ENCODE measurements at places on chromosomes 16 and 17. TPM values are rescaled to one million over a fixed set of nuclear protein-coding genes. Genes with fewer than 3 reads are reported as not detected.

- no peaks in the 10 kb centered on the region for H3K27me3 ChIP-seq
- DNase-seq, result peak; percentile 92
- H3K4me1 ChIP-seq, result peaks cover 66% of the 10 kb centered on the region
- no peaks in the 10 kb centered on the region for H3K36me3 ChIP-seq
- peak within 1 kb of the TSS; percentile 81 for H3K27ac ChIP-seq
Observed at GRCh38 chr17:81527591-81528383, at the start of gene FSCN2. FSCN2 (plus strand) TSS chr17:81528377; CDS start chr17:81528532, 155 bp downstream.

- peaks cover 27% of the 10 kb centered on the region for H3K36me3 ChIP-seq
- no peaks in the 10 kb centered on the region for H3K27me3 ChIP-seq
- no peak for DNase-seq
- H3K27ac ChIP-seq, result no peak overlapping the region
- no peaks in the 10 kb centered on the region for H3K4me1 ChIP-seq
- no peak overlapping the region for H3K4me3 ChIP-seq
Observed at GRCh38 chr16:69688589-69688988, 37.8 kb downstream of the NQO1 start.

DNA sequence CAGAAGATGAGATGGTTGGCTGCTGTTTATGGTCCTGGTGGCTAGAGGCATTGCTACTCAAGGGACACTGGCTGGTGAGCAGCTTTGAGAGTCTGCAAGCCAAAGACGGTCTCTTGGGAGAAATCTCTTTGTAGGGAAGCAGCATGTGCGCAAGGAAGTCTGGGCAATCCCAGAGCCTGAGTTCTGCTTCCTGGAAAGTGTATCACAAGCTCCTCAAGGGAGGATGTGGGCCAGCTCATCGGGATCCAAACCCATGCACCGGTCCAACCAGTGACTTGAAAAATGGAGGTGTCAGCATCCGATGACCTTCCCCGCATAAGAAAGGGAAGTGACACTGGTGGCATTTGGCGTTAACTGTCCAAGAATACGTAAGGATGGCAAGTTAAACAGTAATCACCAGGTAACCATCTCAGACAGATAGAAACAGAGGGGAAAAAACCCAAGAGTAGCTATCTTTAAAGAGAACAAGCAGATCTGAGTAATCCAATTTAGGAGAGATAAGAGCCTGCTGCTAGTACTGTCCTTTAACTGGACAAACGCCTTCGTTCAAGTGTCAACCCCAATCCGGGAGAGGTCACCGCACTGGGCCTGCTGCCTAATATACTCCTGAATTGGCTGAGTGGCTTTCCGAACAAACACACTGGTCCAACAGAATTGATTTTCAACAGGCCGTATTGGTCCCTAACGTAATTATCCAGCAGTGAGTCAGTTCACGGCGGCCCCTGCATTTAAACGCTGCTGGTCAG lies 303.0 kb upstream of the ZFHX3 start:
- H3K4me1 ChIP-seq, result peaks cover 23% of the 10 kb centered on the region
- no peak overlapping the region for H3K4me3 ChIP-seq
- no peaks in the 10 kb centered on the region for H3K27me3 ChIP-seq
- peak overlapping the region; percentile 49 for H3K27ac ChIP-seq
- DNase-seq, result peak; percentile 73
- no peaks in the 10 kb centered on the region for H3K36me3 ChIP-seq

- no peak overlapping the region for H3K4me3 ChIP-seq
- H3K36me3 ChIP-seq, result no peaks in the 10 kb centered on the region
- H3K4me1 ChIP-seq, result no peaks in the 10 kb centered on the region
- DNase-seq, result no peak
- H3K27ac ChIP-seq, result no peak overlapping the region
Observed at GRCh38 chr16:66088681-66089080, 277.8 kb upstream of the CDH5 start.

DNA sequence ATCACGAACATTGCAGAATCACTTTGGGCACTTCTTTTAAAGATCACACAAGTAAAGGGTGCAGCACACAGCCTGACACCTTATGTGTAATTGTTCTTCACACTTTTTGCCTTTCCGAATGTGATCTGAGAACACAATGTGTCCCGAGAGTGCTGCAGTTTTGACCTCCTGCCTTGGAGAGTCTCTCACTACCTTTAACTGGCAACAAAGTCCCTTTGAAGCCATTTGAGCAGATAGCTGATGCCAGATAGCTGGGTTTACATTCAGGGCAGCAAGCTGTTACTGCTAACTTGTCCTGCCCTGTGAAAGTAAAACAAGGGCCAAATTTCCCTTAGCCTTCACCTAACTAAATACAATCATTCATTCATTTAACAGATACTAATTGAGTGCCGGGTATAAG lies 411.0 kb upstream of the DYNLRB2 start:
- no peak overlapping the region for H3K27ac ChIP-seq
- no peaks in the 10 kb centered on the region for H3K27me3 ChIP-seq
- no peak overlapping the region for H3K4me3 ChIP-seq

- H3K27ac ChIP-seq, result no peak overlapping the region
- no peaks in the 10 kb centered on the region for H3K27me3 ChIP-seq
- no peaks in the 10 kb centered on the region for H3K4me1 ChIP-seq
- no peaks in the 10 kb centered on the region for H3K36me3 ChIP-seq
- no peak for DNase-seq
Observed at GRCh38 chr17:74177018-74177450, 26.4 kb upstream of the RPL38 start.

- H3K4me1 ChIP-seq, result no peaks in the 10 kb centered on the region
- no peaks in the 10 kb centered on the region for H3K36me3 ChIP-seq
- H3K27ac ChIP-seq, result no peak overlapping the region
- H3K4me3 ChIP-seq, result peak overlapping the region; percentile 74
- no peaks in the 10 kb centered on the region for H3K27me3 ChIP-seq
- DNase-seq, result no peak
Observed at GRCh38 chr17:20009052-20009301, 182 bp upstream of the SPECC1 start.

- H3K4me1 ChIP-seq, result peaks cover 21% of the 10 kb centered on the region
- H3K27me3 ChIP-seq, result no peaks in the 10 kb centered on the region
- H3K4me3 ChIP-seq, result no peak overlapping the region
- DNase-seq, result no peak
Observed at GRCh38 chr16:2470603-2471015, 488 bp upstream of the NTN3 start.

DNA sequence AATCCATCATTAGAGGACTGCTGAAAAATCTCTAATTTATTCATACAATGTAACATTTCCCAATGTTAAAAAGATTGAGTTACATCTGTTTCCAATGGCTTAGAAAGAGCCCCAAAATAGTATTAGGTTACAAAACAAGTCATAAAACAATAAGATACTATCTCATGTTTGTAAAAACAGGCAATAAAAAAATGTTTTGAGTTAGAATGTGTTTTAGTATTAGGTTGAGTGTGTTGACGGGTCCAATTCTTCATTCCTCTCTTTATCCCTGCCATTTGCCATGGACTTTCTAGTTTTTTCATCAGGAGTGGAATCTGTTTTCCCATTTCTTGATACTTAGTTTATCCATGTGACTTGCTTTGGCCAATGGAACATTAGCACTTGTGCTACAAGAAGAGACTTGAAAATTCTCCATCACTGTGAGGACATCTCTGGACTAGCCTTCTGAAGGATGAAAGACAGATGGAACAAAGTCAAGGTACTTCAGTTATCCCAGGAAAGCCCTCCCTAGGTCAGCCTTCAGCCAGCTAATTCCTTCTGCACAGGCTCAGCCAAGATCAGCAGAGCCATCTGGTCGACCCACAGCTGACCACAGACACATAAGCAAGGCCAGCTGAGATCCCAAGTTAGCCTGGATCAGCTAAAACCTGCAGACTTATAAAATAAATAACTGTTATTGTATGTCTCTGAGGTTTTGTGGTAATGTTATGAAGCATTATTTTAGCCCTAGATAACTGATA lies 83.3 kb downstream of the HS3ST3A1 start:
- DNase-seq, result no peak
- no peak overlapping the region for H3K4me3 ChIP-seq
- H3K27ac ChIP-seq, result no peak overlapping the region
- H3K36me3 ChIP-seq, result no peaks in the 10 kb centered on the region

DNA sequence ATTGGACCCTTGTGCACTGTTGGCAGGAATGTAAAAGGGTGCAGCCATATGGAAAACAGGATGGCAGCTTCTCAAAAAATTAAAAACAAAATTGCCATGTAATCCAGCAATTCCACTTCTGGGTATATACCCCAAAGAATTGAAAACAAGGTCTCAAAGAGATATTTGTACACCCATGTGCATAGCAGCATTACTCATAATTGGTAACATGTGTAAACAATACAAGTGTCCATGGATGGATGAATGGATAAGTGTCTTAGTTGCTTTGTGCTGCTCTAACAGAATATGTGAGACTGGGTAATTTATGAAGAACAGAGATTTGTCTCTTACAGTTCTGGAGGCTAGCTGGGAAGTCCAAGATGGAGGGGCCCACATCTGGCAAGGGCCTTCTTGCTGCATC lies 3.8 kb upstream of the RUNDC3A start:
- no peak for DNase-seq
- H3K27ac ChIP-seq, result no peak overlapping the region
- H3K27me3 ChIP-seq, result no peaks in the 10 kb centered on the region
- peaks cover 36% of the 10 kb centered on the region for H3K4me1 ChIP-seq

- no peak overlapping the region for H3K4me3 ChIP-seq
- no peak for DNase-seq
- no peak overlapping the region for H3K27ac ChIP-seq
- H3K4me1 ChIP-seq, result no peaks in the 10 kb centered on the region
- no peaks in the 10 kb centered on the region for H3K27me3 ChIP-seq
- no peaks in the 10 kb centered on the region for H3K36me3 ChIP-seq
Observed at GRCh38 chr17:40678902-40679522, 14.0 kb upstream of the KRT222 start.

- H3K36me3 ChIP-seq, result no peaks in the 10 kb centered on the region
- no peak overlapping the region for H3K4me3 ChIP-seq
- no peaks in the 10 kb centered on the region for H3K4me1 ChIP-seq
- H3K27me3 ChIP-seq, result no peaks in the 10 kb centered on the region
- H3K27ac ChIP-seq, result no peak overlapping the region
- no peak for DNase-seq
Observed at GRCh38 chr16:84245956-84246678, 6.3 kb upstream of the KCNG4 start.

DNA sequence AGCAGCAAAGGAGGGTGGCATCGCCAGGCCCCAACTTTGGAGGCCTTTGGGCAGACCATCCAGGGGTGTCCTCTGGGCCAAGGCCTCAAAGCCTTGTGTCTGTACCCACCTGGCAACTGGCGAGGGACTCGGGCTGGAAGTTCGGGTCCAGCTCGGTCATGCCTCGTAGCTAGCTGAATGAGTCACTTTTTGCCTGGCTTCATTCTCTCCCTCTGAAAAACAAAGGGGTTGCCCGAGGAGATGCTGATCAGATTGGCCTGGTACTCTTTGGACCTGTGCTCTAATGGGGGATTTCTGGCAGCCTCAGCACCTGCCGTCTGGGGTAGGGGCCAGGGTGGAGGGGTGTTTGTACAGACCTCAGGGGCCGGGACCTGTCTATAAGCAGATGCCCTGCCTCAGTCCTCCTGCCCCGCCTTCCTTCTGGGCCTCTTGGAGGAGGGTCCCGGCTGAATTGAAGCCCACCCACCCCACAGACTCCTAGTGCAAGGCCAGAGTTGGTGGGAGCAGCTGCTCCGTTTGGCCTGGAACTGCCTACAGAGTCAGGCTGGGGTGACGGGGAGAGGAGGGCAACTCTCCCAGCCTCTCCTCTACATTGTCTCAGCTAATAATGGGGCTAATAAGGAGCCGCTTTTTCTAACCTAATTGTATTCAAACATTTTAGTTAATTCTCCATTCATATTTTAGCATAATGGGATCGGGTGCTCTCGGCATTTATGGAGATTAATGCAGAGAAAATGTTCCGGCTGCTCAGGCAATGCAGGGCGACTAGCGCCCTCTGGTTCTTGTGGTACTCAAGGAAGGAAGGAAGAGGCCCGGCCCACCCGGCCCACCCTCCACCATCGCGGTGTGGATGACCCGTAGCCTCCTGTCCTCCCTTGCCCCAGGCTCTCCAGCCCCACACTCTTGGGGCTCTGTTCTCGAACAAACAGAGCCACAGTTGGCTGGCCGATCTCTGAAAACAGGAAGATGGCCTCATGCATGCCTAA lies 21.4 kb upstream of the ABCC3 start:
- H3K4me1 ChIP-seq, result peaks cover 16% of the 10 kb centered on the region
- H3K27ac ChIP-seq, result no peak overlapping the region
- no peaks in the 10 kb centered on the region for H3K27me3 ChIP-seq
- H3K36me3 ChIP-seq, result no peaks in the 10 kb centered on the region
- DNase-seq, result peak; percentile 40
- H3K4me3 ChIP-seq, result no peak overlapping the region

DNA sequence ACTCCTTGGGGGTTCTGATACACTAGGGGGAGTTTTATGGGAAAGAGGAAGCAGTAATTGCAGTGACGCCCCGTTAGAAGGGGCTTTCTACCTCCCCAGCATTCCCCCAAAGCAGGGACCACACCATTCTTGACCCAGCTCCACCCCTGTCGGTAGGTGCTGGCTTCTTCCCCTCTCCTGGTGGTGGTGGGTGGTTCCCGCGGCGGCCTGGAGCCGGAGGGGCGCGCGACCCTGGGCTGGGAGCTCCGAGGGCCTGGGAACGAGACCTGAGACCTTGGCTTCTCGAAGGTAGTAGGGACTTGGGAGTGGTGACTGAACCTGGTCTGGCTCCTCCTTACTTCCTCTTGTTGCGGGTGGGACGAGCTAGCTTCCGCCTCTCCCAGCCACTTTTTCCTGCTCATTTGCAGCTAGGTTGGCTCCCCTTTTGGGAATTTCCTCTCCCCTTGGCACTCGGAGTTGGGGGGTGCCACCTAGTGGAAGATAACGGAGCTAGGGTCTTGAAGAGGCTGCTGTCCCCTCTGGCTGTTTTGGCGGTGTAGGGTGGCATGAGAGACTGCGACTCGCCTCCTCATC lies 438 bp downstream of the GRN start:
- no peaks in the 10 kb centered on the region for H3K27me3 ChIP-seq
- peak; percentile 63 for DNase-seq
- H3K4me1 ChIP-seq, result peaks cover 6% of the 10 kb centered on the region
- peak overlapping the region; percentile 46 for H3K4me3 ChIP-seq

- H3K27me3 ChIP-seq, result no peaks in the 10 kb centered on the region
- peaks cover 55% of the 10 kb centered on the region for H3K4me1 ChIP-seq
- no peaks in the 10 kb centered on the region for H3K36me3 ChIP-seq
- no peak for DNase-seq
- H3K27ac ChIP-seq, result peak overlapping the region; percentile 59
- no peak overlapping the region for H3K4me3 ChIP-seq
Observed at GRCh38 chr17:59851439-59852375, 41.0 kb downstream of the TUBD1 start.

GRCh38 chr17:14903854-14904253 lies 361.3 kb downstream of the PMP22 start:
- no peak overlapping the region for H3K27ac ChIP-seq
- H3K36me3 ChIP-seq, result no peaks in the 10 kb centered on the region
- DNase-seq, result no peak
- no peaks in the 10 kb centered on the region for H3K27me3 ChIP-seq
- no peaks in the 10 kb centered on the region for H3K4me1 ChIP-seq
- no peak overlapping the region for H3K4me3 ChIP-seq

- H3K27ac ChIP-seq, result no peak overlapping the region
- no peaks in the 10 kb centered on the region for H3K27me3 ChIP-seq
- H3K36me3 ChIP-seq, result no peaks in the 10 kb centered on the region
- H3K4me3 ChIP-seq, result no peak overlapping the region
- no peaks in the 10 kb centered on the region for H3K4me1 ChIP-seq
Observed at GRCh38 chr16:1123525-1124230, 27.6 kb upstream of the C1QTNF8 start.

Gene MGAT5B
- total RNA-seq, result 7.4 TPM

Gene TNFRSF17
- total RNA-seq, result not detected

Gene CFAP97D1
- not detected for total RNA-seq

Gene SLC5A11
- 0.22 TPM for total RNA-seq

Gene HEATR9
- total RNA-seq, result not detected

Gene MPP3
- total RNA-seq, result 13.4 TPM

Gene CES3
- total RNA-seq, result 0.13 TPM

Gene GGT6
- total RNA-seq, result not detected

Gene KRT20
- not detected for total RNA-seq

Gene KRT32
- not detected for total RNA-seq

Gene HSF4
- total RNA-seq, result 27.7 TPM

All from thyroid gland (tissue), 4 donors.